A549 treated with ZK216348 at 1 μM for 4 hours (cell line): ENCODE measurements at places on chromosomes 13 and 19. TPM values are rescaled to one million over a fixed set of nuclear protein-coding genes. Genes with fewer than 3 reads are reported as not detected.

STARD13 gene
- 3.4 to 5.2 TPM (median 5.0 TPM) in 5 replicates for total RNA-seq

EPSTI1 gene
- 0.15 to 0.31 TPM (median 0.24 TPM) in 4 of 5 replicates, not detected in the other for total RNA-seq

YJEFN3 gene
- total RNA-seq = 1.9 to 4.4 TPM (median 3.8 TPM) in 5 replicates

ADM5 gene
- total RNA-seq = 2.7 to 6.9 TPM (median 5.7 TPM) in 5 replicates

SCN1B gene
- total RNA-seq = 9.7 to 20.8 TPM (median 20.6 TPM) in 5 replicates

ERVK3-1 gene
- total RNA-seq = 89.5 to 122 TPM (median 98.9 TPM) in 5 replicates

PRTN3 gene
- total RNA-seq = 0.24 to 0.64 TPM (median 0.34 TPM) in 3 of 5 replicates, not detected in the others

LRRC8E gene
- total RNA-seq = 4.3 to 6.2 TPM (median 5.6 TPM) in 5 replicates

DAPK3 gene
- 36.8 to 52.9 TPM (median 47.1 TPM) in 5 replicates for total RNA-seq

KISS1R gene
- total RNA-seq = 0.21 to 0.62 TPM (median 0.42 TPM) in 4 of 5 replicates, not detected in the other

MBD3L2 gene
- total RNA-seq = not detected in 5 replicates
